Stimulated activated CD4-positive, alpha-beta T cell treated with anti-CD3 and anti-CD28 coated beads, Interleukin-1b, Interleukin-23, amount 100 ng/mL, for 24 hours (primary cell): ENCODE measurements at places on chromosomes 12 and 14.

GRCh38 chr12:47981496-47982260 lies 18.3 kb downstream of the TMEM106C start:
- no peak for DNase-seq

GRCh38 chr14:72751276-72752033 lies 142.4 kb downstream of the DPF3 start:
- no peak for DNase-seq

DNA sequence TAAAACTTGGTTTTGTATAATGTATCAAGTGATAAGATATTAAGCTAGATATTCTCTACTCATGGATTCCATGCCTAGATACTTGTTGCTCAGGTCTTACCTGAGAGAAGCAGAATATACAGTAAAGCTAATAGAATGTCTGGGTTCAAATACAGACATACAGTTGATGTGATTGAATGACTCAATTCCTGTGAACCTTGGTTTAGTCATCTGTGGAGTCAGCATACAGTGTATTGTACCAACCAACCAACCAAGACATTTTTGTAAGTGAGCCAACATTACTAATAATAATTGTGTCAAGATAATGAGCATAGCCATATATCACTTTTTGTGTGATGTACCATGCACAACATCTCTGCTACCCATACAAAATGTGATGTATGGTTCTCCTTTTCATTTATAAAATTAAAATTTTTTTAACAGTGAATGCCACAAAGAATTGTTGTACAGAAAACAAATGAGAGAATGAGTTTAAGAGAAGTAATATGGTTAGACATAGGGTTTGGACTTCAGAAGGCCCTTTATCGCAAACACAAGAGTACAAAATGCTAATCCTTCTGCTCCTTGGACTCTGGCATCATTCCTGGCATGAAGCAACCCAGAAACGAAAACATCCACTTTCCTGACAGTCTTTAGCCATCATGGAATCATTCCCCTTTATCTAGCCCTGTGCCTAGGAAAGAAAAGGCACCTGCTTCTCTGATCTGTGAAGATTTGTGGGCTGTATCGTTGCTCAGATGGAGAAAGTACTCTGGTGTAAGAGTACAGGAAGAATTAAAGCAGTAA lies 977.2 kb upstream of the USP15 start:
- DNase-seq, result no peak

GRCh38 chr14:69715725-69716477 lies 51.0 kb upstream of the SRSF5 start:
- DNase-seq, result no peak

- DNase-seq, result no peak
These were observed 4.5 kb upstream of the CDK17 start for GRCh38 chr12:96404696-96405095.

GRCh38 chr12:94615260-94616181 lies 34.8 kb downstream of the TMCC3 start:
- DNase-seq, result no peak

GRCh38 chr14:24937300-24937699 lies 112.6 kb downstream of the STXBP6 start:
- DNase-seq, result no peak

- DNase-seq, result no peak
These were observed 1089.5 kb downstream of the BCL11B start for GRCh38 chr14:98182393-98183055.

GRCh38 chr12:111219440-111219839 lies 149.5 kb downstream of the PHETA1 start:
- no peak for DNase-seq

GRCh38 chr12:88625356-88625755 lies 45.1 kb upstream of the KITLG start:
- DNase-seq, result no peak
